ENCODE measurements at places on chromosomes 1 and 21.

DNA sequence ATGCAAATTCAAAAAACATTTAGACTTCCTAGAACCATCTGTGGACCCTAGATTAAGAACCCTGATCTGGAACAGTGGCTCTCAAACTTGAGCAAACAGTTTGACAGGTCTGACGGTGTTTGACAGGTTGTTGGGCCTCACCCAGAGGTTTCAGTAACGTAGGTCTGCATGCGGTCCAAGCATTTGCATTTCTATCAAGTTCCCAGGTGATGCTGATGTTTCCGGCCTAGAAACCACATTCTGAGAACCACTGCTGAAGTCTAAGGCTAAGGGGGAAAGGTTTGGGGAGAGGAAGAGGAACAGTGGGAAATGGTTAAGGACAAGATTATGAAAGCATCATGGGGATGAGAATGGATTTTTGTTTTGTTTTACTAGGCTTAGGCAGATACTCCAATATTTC is 48.6 kb downstream of the MDM4 start:
- DNase-seq: no peak

DNA sequence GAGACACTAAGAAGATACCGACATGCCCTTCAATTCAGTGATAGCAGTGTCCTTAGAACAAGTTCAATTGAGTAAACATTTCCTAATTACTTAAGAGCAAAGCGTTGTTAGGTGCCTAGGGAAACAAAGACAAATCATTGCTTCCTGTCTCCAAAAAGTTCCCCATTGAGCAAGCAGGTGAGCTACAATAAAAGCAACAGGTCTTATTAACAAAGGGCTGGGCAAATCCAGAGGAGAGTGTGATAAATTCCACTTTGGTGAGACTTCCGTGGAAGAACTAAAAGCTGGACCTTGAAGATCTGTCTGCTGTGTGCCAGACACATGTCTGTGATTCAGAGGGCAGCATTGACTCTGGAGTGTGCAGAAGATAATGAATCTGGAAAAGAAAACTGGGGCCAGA is 1.9 kb upstream of the TUT4 start:
- no peak for DNase-seq

DNA sequence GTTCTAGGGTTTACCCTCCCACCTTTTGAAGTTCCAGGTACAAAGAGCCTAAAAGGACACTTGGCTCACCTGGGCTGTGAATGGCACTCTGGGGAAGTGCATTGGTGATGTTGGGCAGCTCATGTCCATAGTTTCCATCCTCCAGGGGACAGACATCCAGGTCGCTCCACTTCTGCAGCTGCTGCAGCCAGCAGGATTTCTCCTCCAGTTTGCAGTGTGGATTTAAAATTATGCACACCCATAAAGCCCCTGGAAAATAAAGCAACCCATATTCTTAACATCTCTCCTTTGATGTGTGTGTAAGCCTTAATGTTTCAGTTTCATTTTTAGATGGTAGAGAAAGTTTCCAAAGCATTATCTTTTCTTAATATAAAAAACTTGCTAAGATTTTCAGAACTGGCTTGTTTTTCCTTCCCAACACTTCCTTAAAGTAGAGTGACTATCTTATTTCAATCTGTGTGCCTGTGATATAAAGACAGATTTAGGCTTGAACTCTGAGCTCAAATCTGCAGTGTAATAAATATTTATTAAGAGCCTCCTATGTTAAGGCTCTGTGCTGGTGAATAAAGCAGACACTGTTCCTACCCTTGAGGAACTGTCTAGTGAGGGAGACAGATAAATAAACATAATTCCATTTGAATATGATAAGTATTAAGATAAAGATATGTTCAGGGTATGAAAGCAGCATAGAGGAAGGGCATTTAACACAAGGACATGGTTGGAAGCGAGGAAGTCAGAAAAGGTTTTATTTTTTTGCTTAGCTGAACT is 39.1 kb downstream of the UROD start:
- no peak for DNase-seq

DNA sequence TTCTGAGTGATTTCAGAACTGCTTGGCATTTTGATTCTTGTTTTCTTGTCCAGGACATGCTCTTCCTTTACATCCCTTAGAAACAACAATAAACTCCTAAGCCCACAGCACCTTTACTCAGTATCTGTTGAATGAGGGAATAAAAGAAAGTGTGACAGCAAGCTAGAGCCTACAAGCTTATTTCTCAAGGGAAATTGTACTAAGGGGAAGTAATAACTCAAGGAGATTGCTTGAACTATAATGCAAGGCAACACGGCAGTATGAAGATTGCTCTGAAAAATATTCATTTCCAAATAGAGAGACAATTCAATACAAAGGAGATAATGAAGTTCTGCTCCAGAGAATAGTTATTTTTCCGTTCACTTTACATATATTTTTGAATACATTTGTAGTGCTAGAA is 6.5 kb downstream of the OR6P1 start:
- DNase-seq: no peak

DNA sequence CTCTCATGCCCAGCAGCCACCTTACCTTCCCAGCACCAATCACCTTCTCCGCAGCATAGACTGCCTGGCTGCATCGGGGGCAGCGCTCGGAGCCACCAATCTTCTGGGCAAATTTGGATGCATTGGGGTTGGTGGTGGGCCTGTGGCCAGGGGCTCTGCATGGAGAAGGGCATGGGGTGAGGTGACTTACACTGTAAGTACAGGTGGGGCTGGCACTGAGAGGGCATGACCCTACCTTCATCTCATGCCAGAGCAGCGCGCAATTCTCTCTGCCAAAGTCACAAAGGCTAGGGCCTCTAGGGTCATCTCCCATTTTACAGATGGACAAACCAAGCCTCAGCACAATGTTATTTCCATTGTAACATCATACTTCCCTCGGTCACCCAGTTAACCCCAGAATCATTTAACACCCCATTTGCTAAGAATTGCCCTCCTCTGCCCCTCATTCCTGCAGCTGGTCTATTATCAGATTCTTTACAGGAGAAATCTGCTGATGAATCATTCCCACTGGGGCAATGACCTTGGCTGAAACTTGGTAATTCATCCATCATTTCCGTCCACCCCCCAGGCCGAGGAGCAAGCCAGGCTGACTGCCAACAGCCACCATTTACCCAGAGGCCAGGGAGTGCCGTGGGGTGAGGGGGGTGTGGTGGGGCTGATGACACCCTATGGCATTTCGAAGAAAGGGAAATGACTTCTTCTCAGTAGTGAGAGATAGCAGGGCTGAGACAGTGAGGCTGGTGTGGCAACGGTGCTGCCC is 17.9 kb downstream of the CSRP1 start:
- peak; percentile 82 for DNase-seq

- no peak for DNase-seq
Observed at GRCh38 chr21:25555492-25555891, 51.8 kb downstream of the MRPL39 start.

GRCh38 chr21:38467911-38468310 is 30.4 kb downstream of the ERG start:
- no peak for DNase-seq

GRCh38 chr1:10836726-10837125 is 40.3 kb upstream of the CASZ1 start:
- DNase-seq: no peak

- DNase-seq: no peak
Observed at GRCh38 chr1:229025576-229025975, 245.3 kb upstream of the RAB4A start.

DNA sequence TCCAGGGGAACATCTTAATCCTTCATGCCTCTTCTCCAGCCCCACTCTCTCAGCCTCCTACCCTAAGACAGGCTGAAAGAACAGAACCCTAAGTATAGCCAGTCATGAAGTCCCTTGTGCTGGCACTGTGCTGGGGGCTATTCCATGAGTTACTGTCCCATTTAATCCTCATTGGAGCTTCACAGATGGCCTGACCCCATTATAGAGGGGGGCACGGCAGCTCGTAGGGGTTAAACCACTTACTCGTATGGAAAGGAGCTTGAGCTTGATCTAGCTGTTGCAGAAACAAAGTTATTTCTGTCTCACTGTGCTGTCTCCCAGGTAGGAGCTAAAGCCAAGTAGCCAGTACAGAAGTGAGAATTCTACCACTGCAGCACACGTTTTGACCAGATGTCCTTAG is 203.2 kb upstream of the COA6 start:
- no peak for DNase-seq

DNA sequence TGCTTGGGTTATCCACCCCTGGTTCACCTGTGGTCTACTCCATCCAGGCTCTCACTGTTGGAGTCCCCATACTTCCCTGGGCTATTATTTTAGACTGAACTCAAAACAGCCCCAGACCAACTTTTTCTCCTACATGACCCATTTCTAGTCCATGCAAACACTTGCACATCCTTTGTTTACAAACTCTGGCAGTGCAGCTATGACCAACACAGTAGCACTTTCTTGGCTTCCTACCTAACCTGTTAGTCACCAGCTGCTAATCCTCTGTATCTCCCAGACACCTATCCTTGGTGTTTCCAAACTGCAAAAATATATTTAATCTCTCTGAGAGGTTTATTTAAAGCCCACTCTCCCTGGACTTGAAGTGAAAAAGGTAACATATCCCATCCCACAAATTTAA is 90.8 kb downstream of the DDAH1 start:
- no peak for DNase-seq

- no peak for DNase-seq
Observed at GRCh38 chr21:33734291-33734690, 92.0 kb downstream of the ITSN1 start.

DNA sequence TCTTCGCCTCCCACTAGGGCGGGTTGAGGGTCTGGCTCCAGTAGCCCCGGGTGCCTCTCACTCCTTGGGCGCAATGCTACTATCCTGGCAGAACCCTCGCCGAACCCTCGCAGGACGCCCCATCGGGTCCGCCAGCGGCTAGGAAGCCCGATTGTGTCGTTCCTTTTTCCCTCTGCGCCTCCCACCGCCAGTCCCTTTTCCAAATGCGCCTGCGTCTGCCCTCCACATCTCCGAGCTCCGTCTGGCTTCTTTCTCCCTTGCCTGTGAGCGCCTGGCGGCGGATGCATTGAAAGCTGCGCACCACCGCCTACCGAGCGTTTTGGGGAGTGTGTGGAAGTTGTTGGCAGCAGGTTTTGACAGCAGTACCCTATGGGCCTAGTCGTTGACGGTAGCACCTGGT is 1.0 kb upstream of the DIRAS3 start:
- DNase-seq: peak; percentile 66

GRCh38 chr21:22106720-22107410 is 1108.7 kb downstream of the NCAM2 start:
- no peak for DNase-seq

DNA sequence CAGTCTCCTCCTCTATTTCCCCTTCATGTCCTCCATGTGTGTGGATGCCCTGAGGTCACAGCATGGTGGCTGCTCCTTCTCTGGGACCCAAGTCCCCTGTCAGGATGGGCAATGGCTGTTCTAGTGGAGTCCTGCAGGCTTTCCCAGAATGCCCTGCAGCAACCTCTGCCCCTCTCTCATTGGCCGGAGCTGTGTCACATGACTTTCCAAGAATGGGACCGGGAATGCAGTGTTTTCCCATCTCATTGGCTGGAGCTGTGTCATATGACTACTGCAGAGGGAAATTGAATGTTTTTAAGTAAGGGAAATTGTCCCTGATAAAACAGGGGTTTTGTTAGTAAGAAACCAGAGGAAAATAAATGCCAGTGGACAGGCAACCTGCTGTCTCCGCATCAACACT is 365.9 kb downstream of the PTPRU start:
- DNase-seq: no peak

- no peak for DNase-seq
Observed at GRCh38 chr1:26391450-26391849, 18.9 kb upstream of the ZNF683 start.

- no peak for DNase-seq
Observed at GRCh38 chr1:54024358-54024757, 6.4 kb upstream of the LDLRAD1 start.
